ENCODE measurements at places on chromosomes 2 and 18. TPM values are rescaled to one million over a fixed set of nuclear protein-coding genes. Genes with fewer than 3 reads are reported as not detected.

- DNase-seq, result peak; percentile 64
Observed at GRCh38 chr2:231781798-231782726, 980 bp upstream of the PDE6D start.

DNA sequence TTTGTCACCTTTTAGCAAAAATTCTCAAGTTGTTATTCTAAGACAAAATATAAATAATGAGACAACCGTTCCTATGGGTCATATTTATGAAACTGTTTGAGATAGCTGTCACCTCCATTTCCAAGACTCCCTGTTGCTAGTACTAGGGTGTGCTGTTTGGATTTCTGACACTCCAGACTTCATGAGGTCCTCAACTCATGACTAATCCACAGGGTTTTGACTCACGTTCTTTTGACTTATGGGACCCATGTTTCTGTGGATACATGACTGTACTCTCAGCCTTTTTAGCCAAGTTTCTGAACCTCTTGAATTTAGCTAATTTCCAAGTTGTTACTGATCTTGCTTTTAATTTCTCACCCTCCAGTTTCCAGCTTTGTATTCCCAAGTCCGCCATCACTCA lies 178.7 kb upstream of the FAM98A start:
- no peak for DNase-seq

GRCh38 chr2:119723784-119724467 lies 35.8 kb upstream of the PTPN4 start:
- no peak for DNase-seq

DNA sequence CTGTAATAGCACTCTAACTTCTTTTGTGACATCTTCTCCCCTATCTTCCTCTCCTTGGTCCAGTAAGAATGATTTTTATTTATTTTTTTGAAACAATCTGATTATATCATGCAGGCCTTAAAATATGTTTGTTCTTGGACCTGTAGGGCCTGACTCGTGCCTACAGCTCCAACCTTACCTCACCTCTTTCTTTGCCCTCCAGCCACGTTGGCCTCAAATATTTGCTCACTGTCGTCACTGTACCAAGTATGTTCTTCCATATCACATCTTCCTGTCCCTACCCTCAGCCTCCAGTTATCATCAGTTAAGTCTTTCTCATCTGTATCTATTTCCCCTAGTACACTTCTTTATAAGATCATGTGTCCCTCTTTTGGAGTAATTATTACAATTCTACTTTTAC lies 125.5 kb downstream of the CDH7 start:
- no peak for DNase-seq

GRCh38 chr2:167966937-167967913 lies 280.2 kb downstream of the STK39 start:
- DNase-seq, result no peak

DNA sequence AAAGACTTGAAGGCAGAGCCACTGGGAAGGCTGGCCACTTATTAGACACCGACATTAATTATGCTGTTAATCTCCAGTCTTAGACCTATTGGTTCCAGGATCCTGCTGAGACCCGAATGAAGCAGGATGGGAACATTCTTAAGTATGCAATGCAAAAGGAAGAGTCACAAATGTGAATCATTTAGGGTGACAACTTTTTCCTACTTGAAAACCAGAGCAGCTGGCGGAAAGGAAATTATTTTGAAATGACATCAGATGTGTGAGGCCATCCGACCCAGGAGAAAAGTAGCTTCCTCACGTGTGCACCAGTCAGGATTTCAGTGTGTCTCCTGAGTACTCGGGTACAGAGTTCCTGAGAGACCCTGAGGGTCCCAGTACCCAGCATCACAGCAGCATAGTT lies 222.9 kb upstream of the NCKAP5 start:
- DNase-seq, result peak; percentile 19

DNA sequence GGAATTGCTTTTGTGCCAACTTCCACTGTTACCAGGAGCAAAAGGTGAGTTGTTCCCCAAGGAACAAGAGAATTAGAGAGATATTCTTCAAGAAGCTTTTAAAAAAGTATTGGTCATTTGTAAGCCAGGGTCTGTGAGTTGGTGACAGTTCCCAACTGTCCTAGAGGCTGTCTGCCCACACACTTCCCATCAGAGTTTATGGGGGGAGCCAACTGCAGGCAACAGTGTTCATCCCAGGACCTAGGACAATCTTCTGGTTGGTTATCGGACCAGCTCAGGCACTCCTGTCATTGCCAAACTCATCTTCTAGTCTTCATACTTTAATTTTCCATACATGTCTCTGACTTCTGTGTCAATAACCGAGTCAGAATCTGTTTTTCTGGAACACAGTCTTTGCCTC lies 47.5 kb upstream of the SLC8A1 start:
- no peak for DNase-seq

DNA sequence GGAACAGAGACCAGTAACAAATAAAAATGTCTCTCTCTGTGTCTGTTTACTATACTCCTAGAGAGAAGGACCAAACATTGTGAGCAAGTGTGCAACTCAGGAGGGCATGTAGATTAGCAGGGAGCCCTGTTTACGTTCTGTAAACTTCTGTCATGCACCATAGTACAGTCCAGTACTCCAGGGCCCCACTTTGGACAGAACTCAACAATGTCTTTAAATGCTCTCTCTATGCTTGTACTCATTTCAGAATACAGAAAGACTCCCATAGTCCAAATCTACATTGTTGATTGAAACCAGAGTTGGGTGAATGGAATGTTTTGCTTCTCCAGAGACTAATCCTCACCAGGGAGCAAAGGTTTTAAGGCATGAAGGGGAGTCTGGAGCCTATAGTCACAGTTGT lies 934.8 kb downstream of the NRXN1 start:
- DNase-seq, result no peak

- no peak for DNase-seq
Observed at GRCh38 chr2:26655611-26656195, 14.5 kb upstream of the CIB4 start.

- DNase-seq, result peak; percentile 19
Observed at GRCh38 chr2:168348076-168348475, 100.7 kb upstream of the STK39 start.

DNA sequence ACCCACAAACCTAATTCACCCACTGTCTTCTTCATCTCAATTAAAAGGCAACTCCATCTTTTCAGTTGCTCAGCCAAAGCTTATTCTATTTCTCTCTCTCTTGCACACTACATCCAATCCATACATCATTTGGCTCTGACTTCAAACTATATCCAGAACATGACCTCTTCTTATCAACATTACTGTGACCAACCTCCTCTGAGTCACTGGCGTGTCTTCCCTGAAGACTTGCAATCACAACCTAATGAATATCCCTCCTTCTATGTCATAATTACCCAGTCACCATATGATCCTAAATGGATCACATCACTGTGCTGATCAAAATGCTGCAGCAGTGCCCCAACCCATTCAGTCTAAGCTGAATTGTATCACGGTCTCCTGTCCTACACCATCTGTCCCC lies 22.6 kb upstream of the SULT1C3 start:
- DNase-seq, result no peak

GRCh38 chr2:148058641-148059040 lies 37.8 kb downstream of the MBD5 start:
- no peak for DNase-seq

DNA sequence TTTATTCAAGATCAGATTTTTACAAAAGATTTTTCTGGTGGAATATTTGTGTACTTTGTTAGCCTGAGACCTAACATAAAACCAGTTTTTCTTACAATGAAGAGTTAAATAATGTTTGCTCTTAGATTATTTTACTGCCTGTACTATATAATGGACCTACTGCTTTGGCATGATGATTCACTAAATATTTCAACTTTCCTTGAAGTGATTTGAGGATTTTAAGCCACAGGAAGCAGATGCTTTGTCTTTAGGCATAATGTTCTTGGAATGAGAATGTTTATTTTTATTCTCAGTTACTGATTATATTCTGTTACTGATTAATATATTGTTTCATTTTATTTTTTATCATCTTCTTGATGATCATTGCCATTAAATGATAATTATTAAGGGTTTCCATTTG lies 175.3 kb upstream of the LRP1B start:
- no peak for DNase-seq

- no peak for DNase-seq
Observed at GRCh38 chr2:48808311-48808710, 52.8 kb upstream of the LHCGR start.

GRCh38 chr18:35818353-35818667 lies 154.2 kb upstream of the RMP24 start:
- DNase-seq, result no peak

DNA sequence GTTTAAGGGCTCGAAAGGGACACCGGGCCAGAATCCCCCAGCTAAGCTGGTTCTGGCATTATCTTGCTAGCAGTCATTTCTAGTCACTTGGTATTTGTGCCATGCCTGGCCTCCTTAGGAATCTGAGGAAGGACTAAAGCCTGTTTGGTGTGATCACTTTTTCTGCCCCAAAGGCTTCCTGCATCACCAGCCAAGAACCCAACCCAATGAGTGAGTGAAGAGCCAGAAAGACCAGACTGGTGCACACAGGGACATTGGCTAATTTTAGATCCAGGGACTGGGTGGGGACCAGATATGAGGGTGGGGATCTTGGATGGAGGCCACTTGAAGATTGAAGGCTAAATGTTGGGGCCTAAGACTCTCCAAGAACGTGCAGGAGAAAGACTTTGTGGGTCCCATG lies 411.9 kb upstream of the TNP1 start:
- DNase-seq, result no peak

GRCh38 chr2:84527137-84528129 lies 11.1 kb downstream of the DNAH6 start:
- DNase-seq, result no peak

DNA sequence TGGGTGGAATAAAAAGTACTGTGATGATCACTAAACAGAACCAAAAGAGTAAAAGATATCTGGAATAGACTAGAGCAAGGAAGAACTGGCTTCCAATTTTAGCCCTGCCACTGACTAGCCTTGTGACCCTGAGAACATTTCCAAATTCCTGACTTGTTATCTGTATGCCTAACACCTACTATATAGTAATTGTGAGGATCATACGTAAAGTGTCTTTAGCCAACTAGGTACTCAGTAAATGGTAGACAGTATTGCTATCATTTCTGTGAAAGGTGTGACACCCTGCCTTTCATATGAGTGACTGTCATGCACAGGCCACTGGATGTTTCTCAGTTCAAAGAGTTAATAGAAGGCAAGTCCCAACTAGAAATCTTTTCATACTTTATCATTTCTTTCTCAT lies 29.8 kb downstream of the CYTIP start:
- DNase-seq, result no peak

DNA sequence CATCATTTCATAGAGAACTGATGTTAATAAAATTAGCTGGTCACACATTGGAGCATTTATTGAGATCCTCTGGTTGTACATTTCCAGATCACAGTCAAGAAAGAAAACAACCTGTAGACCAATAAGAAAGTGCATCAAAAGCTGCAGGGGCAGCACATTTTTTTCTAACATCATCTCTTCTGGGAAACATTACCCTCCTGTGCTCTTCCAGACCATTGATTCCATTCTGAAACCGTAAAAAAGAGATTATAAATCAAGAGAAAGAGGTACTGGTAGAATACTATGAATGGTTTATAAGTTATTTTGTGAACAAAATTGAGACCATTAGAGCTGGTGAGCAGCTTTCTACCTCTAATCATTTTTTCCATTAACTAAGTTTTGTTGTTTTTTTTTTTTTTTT lies 1548.2 kb upstream of the CELF4 start:
- DNase-seq, result no peak

DNA sequence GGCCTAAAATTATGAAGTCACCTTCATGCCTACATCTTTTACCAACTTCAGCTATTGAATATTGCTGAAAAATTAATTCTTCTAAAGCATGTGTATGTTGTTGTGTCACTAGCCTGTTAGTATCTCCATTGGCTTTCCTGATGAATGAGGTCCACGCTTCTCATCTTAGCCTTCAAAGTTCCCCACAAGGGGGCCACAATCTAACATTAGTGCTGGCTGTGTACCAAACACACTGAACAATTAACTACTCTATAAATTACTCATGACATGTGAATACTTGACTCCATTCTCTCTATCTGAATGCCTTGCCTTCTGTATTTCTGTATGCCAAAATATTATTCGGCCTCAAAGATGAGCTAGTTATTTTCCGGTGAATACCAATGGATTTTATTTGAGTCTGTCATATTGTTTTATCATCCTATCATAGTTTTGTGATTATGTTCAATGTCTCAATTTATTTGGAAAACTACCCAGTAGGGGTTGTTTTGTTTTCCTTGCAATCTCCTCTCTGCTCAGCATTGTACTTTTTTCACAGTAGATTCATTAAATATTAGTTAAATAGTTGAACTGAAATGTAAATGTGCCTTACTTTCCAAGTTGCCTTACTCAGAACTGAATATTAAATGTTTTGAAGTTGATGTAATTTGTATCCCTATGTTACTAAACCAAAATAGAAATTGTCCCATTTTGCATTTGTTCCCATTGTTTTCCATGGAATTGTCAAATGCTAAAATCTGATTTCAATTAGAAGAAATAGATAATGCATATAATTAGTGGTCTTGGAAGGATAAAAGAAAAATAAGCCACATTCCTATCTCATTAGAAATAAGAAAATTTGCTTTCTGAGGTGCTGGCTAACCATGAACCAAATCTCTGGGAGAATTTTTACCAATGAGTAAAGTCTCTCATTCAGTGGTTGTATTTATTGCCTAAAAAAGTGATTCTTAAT lies 208.4 kb upstream of the COL3A1 start:
- peak; percentile 69 for DNase-seq

- DNase-seq, result no peak
Observed at GRCh38 chr2:69185807-69186206, 172.8 kb downstream of the ANTXR1 start.

DNA sequence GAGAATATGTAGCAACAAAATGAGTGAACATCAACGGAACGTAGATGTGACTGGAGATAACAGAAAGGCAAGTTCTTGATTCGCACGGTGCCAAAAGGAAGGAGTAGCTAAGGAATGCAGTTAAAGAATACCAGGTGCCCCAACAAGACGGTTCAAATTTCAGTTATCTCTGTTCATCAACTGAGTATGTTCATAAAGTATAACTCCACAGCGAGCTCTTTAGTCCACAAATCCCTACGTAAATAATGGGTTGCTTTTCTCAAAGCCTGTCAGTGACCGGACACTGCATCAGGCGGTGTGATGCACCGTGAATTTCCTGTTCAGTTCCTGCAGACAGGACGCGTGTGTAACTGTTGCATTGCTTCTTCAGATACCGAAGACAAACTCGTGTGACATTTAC lies 91.8 kb downstream of the NOL10 start:
- DNase-seq, result no peak

DNA sequence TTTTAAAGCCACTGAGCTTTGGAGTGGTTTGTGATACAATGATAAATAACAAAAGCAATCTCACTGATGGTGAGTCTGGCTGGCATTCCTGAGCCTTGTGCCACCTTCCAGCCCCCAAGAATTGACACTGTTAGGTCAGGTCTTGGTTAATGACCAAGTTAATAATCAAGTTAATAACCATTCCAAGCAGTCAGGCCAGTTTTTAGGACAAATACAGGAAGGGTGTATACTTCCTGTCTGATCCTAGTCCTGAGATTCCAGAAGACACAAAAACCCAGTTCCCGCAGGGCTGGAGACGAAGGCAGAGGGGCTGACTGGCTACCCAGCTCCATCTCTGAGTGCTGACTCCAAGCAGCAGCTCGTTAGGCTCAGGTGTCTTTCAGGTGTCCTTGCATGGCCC lies 74.6 kb upstream of the LAPTM4A start:
- no peak for DNase-seq

- no peak for DNase-seq
Observed at GRCh38 chr2:140882671-140883620, 1247.9 kb downstream of the LRP1B start.

The SIX3 gene
- not detected for total RNA-seq

The INHA gene
- total RNA-seq, result 0.10 TPM

The IL1R1 gene
- 20.3 TPM for total RNA-seq

The SAG gene
- total RNA-seq, result not detected

The LINC00305 gene
- not detected for total RNA-seq

The FAM228B gene
- 21.2 TPM for total RNA-seq

The FAM237A gene
- not detected for total RNA-seq
